Mesothelial cell of epicardium (in vitro differentiated cells): ENCODE measurements at places on chromosomes 1 and 21.
A peak's percentile ranks its signal among the peaks of the same experiment; 100 is the strongest.

DNA sequence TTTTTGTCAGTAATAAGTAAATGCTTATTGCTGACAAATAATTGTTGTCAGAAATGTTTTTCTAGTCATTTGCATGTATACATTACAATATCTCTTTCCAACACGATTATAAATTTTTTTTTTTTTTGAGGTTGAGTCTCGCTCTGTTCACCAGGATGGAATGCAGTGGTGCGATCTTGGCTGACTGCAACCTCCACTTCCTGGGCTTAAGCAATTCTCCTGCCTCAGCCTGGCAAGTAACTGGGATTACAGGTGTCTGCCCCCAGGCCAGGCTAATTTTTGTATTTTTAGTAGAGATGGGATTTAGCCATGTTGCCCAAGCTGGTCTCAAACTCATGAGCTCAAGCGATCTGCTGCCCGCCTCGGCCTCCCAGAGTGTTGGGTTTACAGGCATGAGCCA lies 72.0 kb upstream of the ATF3 start:
- DNase-seq, result no peak

- no peak for DNase-seq
Measured at GRCh38 chr1:185487936-185488335, 170.9 kb upstream of the IVNS1ABP start.

- no peak for DNase-seq
Measured at GRCh38 chr1:2555634-2556276, 416 bp upstream of the TNFRSF14 start.

- DNase-seq, result no peak
Measured at GRCh38 chr1:212774584-212774983, 17.0 kb downstream of the NSL1 start.

GRCh38 chr1:8902765-8903164 lies 24.3 kb upstream of the ENO1 start:
- DNase-seq, result no peak

- DNase-seq, result no peak
Measured at GRCh38 chr1:213260311-213261075, 209.5 kb downstream of the RPS6KC1 start.

DNA sequence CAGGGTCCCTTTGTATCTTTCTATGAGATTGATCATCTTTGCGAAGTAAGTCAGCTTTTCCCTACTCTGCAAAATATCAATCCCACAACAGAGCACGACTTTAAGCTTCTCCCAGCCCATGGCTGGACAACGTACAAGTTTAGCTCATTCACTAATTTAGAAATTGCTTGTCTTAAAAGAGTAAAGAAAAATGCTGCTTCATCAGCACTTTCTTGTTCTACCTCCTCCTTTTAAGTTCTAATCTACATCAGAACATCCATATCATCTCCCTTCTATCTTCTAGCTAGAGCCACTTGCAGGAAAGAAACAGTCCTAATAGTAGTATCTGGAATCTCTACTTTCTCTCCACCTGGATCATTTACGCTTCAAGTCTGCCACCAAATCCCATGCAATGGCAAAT lies 441.2 kb upstream of the ESRRG start:
- no peak for DNase-seq

- no peak for DNase-seq
Measured at GRCh38 chr1:66750577-66750976, 1.7 kb upstream of the DYNLT5 start.

- no peak for DNase-seq
Measured at GRCh38 chr1:63918418-63918945, 144.7 kb downstream of the ROR1 start.

DNA sequence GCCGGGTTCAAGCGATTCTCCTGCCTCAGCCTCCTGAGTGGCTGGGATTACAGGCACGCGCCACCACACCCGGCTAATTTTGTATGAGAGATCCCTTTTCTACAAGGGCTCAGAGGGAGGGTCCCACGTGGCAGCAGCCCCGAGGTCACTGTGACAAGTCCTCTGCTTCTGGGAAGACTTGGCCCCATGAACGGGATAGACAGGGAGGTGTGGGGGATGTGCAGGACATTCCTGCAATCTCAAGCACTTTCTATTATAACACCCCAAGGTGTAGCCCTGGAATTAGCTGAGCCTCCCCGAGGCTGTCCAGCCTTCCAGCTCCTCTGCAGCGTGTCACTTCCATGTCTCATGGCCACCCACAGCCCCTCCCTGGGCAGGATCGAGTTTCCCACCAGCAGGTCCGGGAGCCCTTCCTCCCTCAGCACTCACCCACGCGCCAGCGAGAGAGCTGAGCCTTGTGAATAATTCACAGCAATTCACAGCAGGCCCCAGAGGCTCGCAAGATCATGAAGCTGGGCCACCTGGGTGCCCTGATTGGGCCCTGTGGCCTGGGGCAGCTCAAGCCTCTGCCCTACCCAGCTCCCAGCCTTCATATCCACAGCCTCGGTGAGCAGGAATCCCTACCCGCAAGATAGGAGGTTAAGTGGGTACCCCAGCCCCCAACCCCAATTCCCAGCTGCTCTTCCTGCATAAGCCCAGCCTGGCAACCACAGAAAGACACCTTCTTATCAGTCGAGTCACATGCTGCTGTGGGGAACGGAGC lies 22.8 kb upstream of the RNU1-4 start:
- peak; percentile 40 for DNase-seq

DNA sequence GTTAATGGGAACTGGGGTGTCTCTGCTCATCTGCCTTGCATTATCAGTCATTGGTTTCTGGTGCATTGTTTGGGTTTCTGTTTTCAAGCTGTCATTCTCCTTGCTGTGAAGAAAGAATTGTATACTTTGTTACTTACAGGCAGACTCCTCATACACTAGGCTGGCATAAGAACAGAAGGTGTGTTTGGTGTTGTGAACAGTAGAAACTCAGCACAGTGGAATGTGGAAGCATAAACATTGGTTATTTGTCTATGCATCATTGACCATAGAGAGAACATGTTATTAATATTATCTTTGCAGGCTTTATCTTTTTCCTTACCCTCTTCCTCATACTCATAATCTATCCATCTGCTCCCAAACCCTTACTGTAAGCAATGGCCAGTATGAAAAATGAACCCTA lies 18.2 kb downstream of the C1orf87 start:
- no peak for DNase-seq

- no peak for DNase-seq
Measured at GRCh38 chr1:82225421-82226185, 424.9 kb downstream of the ADGRL2 start.

DNA sequence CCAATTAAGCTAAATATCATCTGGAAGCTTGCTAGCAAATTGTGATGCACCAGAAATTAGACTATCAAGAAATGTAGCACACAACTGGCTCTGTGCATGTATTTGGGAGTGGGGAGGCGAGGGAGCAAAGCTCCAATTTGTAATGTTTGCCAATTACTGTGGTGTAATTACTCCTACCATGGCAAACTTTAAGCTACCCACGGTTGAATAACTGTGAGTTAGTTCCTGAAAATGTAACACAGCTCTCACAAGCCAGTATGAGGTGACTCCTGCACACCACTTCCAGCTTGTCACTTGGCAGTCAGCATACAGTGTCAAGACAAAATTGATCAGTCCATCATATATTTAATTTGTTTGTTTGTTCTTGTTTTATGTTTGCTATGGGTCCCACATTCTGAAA lies 141.2 kb downstream of the TM2D1 start:
- DNase-seq, result no peak

DNA sequence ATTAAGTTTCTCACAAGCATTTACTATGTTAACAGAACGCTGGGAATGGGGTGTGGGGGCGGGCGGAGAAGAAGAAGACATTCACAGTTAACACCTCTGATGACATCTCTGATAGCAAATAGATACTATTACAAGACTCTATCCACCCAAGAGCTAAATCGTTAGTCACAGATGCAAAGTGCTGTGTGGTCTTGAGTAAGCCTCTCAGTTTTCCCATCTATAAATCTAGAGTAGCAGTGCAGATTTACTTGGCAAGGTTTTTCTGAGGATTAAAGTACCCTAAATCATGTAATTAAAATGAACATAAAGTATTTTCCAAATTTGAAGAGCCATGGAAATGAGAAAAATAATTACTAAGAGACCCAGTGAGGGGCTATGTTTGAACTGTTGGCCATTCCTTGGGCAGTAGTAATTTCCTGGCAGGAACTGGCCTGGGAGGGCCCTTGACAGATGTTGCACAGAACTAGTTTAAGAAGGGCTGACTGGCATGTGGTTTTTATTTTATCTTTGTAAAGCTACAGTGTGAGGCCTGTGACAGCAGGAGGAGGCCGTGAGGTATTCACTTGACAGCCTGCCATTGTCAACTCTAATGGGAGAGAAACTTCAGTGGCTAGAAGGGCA lies 58.7 kb upstream of the APOBEC4 start:
- DNase-seq, result no peak

GRCh38 chr1:193211539-193211938 lies 25.1 kb upstream of the B3GALT2 start:
- no peak for DNase-seq

DNA sequence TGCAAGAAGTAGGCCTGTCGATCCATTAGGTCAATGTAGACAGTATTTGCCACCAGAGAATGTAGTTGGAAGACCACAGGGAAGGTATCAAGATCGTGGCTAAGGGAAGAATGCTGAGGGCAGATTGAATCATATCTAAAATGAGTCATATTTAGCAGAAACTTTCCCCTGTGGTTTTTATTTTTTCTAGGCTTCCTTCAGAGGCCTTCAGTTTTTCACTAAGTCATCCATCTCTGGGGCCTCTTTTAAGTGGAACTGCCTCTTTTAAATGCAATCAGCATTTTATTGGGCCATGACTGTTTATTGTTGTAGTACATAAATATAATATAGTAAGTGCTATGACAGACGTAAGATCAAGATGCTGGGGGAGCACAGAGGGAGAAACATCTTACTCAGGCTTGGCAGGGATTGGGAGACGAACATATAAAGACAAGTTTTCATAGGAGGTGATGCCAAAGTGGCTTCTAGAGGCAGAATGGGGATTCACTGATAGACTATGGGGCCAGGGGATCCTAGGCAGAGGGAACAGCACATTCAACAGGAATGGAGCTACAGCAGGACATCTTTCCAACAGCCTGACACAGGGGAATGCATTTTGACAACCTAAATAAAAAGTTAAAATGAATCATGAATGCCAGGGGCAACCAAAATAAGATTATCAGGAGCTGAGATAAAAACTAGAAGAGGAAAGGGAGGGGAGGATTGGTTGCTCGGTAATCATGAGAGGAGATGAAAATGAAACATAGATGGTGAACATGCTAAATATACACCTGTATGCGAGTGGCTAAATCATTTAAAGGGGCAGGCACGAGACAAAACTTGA lies 20.1 kb downstream of the UBE2U start:
- no peak for DNase-seq

DNA sequence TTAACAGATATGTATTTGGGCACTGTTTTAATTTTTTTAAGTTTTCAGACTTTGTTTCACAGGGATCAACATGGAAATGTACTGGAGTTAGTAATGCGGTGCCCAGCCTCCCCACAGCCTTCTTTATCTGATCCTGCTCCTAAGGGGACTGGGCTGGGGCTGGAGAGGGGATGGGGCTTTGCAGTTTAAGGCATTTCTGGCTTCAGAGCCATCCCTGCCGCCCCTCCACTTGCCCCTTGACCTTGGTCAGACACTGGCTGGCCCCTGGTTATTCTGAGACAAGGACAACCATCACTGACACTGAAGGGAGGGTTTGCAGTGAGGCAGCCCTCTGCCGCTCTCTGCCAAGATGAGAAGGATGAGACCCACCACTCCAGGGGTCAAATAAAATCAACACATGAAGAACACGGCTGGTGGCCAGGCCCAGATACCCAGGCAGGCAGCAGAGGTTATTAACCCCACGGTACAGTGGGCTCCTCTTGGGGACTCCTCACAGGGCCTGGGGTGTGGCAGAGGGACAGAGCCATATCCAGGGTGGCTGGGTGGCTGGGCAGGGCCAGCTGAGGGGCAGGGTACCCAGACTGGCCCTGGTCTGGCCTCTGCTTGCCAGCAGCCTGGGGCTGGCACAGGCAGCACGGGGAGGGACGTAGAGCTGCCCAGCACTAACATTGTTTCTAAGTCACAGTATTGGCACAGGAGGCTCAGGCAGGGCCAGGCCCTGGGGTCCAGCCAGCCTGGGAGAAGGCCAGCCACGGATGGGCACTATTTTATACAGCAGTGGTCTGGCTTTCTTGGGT lies 7.2 kb upstream of the UBE2U start:
- DNase-seq, result no peak

DNA sequence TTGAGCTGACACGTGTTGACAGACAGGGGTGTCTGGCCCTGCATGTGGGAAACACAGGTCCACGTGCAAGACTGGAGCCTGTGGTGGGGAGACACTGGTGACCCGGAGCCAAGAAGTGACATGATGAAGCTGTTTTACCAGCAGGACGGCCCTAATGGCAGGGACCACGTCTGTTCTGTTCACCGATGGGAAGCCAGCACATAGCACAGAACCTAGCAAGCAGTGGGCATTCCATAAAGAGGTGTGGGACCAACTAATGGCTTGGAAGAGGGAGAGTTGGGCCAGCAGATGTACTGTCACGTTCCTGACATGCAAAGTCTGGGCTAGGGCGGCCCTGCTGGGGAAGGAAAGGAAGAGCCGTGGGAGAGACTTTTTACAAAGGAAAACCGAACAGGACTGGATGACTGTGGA lies 15.3 kb downstream of the NAV1 start:
- no peak for DNase-seq

- no peak for DNase-seq
Measured at GRCh38 chr1:86915737-86916235, 1.4 kb downstream of the HS2ST1 start.

DNA sequence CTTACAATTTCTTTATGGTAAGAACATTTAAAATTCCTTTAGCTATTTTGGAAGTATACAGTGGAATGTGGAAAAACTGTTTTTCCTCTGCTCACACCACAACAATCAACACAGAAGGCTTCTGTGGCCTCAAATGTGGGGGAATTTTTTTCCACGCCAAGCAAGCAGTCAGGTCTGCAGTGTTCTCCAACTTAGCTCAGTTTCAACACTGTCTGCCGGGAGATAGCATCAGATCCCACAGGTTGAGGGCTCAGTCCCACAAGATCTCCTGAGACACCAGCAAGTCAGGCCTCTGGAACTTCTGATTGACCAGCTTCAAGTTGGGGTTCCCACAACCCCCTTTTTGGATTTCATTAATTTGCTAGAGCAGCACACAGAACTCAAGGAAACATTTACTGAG lies 50.3 kb downstream of the PTBP2 start:
- DNase-seq, result no peak

DNA sequence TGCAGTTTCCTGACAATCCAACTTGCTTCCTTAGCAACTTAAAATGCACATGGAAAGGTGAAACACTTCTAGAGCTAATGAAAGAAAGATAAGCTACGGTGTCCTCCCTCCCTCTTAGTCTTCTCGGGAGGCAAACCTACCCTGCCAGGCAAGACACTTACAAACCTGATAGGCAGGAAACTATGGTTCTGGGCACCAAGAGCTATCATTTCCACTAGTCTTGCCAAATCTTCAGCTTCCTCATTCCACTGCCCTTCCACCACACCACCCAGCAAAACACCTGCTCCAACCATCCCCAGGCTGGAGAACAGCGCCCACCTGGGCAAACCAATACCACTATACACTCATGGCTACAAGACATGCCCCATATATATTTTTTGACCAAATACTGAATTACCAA lies 15.2 kb downstream of the NDC1 start:
- DNase-seq, result no peak

- no peak for DNase-seq
Measured at GRCh38 chr1:32431736-32432400, 33.0 kb upstream of the ZBTB8B start.
